ENCODE measurements at places on chromosomes 6 and 20.
A peak's percentile ranks its signal among the peaks of the same experiment; 100 is the strongest.

DNA sequence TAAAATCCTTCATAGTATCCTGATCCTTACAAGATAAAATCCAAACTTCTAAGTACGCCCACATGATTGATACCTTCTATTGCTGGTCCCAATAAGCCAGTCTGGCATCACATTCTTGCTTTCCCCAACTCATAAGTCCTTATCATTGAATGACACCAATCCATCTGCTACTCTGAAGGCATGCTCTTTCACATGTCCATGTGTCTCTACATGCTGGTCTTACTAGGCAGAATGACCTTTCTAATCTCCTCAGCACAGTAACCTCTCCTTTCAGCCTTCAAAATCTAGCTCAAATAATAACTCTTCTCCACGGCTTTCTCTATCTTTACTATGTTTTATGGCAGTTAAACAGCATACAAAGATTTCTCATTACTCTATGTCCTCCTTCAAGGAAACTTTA, 71.1 kb downstream of the ASCC3 start:
- DNase-seq, result no peak

DNA sequence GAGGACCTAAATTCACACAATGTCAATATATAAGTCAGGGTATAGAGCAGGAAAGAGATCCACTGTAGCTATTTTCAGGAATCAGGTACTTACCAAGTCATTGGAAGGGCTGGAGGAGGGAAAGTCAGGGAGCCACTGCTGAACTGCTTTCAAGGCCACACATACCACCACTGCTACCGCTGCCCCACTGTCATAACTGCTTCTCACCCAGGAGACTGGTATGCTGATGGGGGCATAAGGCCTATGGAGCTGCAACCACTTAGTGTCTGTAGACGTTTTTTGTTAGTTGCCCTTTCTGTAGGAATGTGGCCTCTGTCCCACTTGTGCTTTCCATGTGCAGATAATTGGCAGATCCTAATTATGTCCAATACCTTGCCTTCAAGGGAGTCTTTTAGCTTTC, 5.4 kb downstream of the SMAP1 start:
- DNase-seq, result no peak

GRCh38 chr6:7914991-7915789, 4.6 kb upstream of the TXNDC5 start:
- DNase-seq, result peak; percentile 84

DNA sequence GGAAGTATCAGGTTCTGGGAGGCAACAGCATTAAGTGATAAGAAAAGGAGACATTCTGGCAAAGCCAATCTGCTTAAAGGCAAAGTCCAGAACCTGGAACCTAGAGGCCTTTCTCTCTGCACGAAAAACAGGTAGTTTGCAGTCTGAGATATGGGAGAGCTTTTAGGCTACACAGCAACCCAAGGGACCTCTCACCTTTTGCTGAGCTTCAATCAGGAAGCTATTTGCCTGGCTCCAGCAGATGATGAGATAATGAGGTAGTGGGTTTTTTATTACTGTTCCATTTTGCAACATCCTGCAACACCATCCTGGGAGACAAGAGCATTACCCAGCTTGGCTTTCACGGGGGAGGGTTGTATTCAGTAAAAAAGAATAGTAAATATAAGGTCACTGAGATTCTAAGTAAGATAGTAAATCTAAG, 143.1 kb downstream of the ADGRG6 start:
- no peak for DNase-seq

GRCh38 chr6:21785164-21785563, 191.6 kb downstream of the SOX4 start:
- no peak for DNase-seq

GRCh38 chr6:158026054-158026900, 44.6 kb downstream of the SYNJ2 start:
- peak; percentile 99 for DNase-seq

DNA sequence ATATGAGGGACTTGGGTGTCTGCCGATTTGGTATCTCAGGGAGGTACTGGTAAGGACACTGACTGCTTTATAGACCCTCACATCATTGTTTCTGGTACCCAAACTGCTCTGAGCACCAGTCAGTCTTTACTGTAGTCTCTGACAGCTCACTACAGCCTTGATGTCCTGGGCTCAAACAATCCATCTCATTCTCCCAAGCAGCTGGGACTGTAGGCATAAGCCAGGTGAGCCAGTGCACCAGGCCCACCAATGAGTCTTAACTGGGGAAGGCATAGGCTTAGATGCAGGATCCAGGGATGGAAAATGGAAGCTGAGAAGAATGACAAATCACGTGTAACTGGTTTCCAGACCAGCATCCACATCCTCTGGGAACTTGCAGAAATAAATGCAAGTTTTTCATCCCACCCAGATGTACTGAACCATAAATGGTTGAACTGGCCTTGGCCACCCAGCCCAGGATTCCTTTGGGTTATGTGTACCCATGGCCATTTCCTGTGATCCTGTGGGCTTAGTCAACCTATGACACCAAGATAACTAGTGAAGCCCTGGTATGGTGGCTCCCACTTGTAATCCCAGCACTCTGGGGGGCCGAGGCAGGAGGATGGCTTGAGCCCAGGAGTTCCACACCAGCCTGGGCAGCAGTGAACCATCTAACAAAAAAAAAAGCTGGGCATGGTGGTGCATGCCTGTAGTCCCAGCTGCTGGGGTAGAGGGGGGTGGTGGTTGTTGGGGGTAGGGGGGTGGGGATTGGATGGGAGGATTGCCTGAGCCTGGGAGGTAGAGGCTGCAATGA, 5.8 kb downstream of the TUBB start:
- no peak for DNase-seq

GRCh38 chr6:42929821-42930360, 611 bp downstream of the CNPY3 start:
- peak; percentile 55 for DNase-seq

- DNase-seq, result no peak
These were observed 73.2 kb downstream of the TRERF1 start for GRCh38 chr6:42378536-42378935.

DNA sequence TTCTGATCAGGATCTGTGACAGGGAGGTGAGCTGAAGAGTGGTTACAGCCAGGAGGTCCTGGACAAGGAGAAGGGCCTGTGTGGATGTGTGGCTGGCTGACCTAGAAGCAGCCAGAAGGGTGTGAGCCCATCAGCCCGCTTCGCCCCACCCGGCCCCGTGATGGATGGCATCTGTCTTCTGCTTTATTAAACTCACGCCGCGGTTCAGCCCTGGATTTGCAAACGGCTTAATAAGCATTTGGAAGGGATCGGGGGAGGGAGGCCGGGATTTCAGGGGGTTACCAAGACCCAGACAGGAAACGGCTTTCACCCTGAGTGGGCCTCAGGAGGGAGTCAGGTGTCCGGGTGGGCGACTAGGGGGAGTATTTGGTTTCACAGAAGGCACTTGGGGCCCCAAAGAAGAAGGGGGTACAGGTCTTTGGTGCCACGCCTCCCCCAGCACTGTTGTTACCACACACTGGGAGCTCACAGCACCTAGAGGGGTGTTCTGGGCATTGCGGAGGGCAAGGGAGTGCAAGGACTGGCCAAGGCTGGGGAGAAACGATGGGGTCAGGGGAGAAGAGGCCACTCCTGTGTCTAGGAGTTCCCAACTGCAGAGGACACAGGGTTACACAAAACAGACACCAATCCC, 53.8 kb upstream of the FOXP4 start:
- no peak for DNase-seq
